CD4-positive, alpha-beta T cell treated with Interleukin-6 at 100 ng/mL for 8 hours (primary cell): ENCODE measurements at places on chromosomes 12 and 14.

DNA sequence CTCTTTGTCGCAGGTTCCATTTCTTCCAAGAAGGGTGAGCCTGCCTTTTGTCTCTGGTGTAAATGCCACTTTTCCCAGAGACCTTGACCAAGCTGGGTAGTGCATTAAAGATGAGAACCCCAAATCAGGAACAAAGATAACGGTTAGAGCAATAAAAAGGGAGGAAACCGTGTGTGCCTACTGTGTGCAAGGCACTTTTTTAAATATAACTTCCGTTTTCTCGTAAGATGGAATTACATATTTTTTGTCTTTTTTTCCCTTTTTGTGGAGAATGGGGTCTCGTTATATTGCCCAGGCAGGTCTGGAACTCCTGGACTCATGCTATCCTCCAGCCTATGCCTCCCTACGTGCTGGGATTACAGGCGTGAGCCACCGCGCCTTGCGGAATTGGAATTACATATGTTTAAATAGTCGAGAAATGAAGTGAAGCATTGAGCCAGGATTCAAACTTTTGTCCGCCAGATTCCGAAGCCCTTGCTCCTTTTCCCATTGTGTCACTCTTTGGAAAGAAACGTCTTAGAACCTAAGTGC is 506 bp upstream of the NABP2 start:
- no peak for DNase-seq

DNA sequence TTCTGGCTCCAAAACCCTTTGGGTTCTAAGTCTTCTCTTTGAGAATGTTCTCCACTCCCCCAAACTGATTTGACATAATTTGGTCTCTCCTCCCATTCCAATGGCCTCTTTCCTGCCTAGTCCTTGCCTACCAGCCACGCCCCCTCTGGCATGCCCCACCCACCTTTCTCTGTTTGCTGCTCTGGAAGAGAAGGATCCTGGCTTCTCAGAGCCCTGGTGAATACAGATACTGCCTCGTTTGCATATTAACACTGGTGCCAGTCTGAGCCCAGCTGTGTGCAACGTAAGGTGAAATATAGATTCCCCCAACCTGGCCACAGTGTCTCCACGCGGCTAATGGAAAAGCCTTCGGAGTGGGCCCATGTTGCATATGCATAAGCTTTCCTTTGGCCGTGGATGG is 79.7 kb downstream of the PAPOLA start:
- no peak for DNase-seq

GRCh38 chr12:83613586-83614110 is 926.9 kb downstream of the TMTC2 start:
- DNase-seq: no peak

DNA sequence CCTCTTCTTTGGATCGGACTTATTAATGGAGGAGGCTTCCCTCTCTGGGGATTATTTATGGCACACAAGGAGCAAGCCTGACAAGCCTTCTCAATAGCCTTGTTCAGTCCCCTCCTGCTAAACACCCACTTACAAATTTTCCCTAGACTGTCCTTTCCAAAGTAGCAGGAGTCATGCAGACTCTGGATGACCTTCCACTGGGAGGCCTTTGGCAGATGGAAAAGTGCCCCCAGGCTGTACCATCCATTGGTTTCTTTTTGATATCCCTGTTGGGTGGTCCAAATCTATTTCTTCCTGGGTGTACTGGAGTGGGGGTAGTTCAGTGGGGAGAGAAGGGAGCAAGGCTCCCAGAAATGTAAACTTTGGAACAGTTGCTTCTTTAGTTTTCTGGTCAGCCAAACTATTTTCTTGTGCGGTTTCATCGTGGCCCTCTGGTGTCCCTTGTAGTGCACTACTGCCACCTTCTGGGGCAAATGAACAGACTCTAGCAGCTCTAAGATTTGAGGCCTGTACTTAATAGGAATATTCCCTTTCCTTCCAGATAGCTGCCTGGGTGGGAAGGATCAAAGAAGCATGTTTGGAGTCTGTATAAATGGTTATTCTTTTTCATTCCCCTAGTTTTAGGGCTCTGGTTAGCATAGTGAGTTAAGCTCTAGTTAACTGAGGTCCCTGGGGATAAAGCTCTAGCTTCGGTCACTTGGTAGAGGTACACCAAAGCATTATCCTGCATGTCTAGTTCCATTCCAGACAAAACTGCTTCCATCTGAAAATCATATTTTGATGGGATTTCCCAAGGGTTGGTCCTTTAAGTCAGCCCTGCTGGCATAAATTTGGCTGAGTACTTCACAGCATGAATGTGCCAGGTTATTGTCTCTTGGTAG is 409.5 kb downstream of the SLC6A15 start:
- no peak for DNase-seq

- no peak for DNase-seq
Measured at GRCh38 chr12:76702946-76703345, 61.0 kb upstream of the ZDHHC17 start.

DNA sequence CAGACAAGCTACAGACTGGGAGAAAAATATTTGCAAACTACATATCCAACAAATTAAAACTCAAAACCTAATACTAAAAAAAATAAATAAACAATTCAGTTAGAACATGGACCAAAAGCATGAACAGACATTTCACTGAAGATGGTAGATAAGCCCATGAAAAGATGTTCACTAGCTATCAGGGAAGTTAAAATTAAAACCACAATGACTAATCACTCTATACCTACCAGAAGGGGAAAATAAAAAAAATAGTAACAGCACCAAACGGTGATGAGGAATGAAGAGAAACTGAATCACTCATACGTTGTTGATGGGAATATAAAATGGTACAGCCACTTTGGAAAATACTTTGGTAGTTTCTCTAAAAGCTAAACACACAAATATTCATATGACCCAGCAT is 31.1 kb upstream of the DHRS7 start:
- no peak for DNase-seq

DNA sequence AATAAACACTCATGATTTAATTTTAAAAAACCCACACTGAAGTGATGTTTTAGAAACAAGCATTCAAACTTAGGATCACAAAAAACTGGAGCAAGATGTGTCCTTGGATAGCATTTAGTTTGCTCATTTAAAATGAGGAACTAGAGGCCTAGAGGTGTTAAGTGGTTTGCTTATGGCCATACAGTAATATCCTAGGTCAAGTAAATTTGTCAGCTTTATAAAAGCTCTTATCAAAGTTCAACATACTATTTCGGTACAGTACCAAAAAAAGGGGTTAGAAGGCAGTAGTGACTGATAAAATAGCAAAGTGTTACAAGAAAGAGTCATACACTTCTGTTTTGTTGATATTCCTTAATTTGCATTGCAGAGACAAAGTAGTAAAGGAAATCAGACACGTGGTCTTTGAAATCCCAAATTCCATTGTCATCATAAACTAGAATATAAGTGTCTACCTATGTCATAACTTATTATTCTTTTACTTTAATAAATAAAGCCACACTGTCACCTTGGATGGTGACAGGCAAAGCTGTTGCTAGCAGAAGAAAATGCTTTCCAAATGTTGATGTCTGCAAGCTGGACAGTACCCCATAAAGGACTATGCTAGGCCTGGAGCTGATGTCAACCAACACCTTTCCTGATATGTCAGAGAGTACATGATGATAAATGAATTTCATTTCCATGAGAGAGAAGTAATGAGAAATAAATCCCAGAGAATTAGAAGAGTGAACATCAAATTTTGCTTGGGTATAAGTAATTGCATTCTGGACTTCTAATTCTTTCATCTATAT is 17.6 kb upstream of the SRP54 start:
- no peak for DNase-seq

GRCh38 chr14:24260026-24260779 is 2.8 kb downstream of the TGM1 start:
- DNase-seq: no peak

- DNase-seq: no peak
Measured at GRCh38 chr12:20248646-20249045, 119.7 kb upstream of the PDE3A start.

DNA sequence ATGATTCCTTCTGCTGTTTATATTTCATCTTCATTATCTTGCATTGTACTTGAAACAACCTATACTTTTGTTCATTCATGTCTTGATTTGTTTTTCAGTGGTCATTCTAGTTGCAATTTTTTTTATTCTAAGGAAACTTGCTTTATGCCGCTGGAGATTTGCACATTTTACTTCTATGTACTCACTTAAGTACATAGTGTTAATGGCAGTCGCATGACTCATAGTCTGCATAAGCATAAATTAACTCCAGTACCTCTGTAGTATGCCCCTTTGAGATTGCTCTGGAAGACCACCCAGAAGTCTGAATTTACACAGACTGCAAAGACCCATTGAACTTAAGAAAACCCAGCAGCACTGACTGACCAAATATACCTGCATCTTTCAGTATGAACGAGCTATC is 77.0 kb downstream of the MSRB3 start:
- no peak for DNase-seq

DNA sequence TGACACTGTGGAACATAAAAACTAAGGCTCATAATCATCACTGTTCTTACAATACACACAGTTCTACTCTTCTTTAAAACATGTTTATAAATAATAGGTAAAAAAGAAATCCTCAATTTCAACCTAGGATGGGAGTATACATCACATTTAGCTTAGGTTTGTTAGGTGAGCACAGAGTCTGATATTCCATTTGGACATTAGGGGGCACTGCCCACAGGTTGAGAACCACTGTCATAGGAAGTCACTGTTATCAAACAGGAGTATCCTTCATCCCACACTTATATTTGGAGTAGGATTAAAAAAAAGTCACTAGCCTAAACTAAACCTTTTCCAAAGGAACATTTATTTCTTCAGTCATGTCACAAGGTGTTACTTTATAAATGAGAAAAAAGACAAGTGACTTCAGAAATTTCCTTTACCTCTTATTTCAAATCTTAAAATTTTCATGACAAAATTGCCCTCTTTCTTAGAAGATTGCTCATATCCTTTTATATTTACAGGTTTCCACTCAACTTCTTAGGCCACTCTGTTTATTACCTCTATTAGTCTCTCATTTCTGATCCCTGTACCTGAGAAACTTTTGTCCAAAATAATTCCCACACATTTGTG is 240.6 kb downstream of the CPNE8 start:
- no peak for DNase-seq

DNA sequence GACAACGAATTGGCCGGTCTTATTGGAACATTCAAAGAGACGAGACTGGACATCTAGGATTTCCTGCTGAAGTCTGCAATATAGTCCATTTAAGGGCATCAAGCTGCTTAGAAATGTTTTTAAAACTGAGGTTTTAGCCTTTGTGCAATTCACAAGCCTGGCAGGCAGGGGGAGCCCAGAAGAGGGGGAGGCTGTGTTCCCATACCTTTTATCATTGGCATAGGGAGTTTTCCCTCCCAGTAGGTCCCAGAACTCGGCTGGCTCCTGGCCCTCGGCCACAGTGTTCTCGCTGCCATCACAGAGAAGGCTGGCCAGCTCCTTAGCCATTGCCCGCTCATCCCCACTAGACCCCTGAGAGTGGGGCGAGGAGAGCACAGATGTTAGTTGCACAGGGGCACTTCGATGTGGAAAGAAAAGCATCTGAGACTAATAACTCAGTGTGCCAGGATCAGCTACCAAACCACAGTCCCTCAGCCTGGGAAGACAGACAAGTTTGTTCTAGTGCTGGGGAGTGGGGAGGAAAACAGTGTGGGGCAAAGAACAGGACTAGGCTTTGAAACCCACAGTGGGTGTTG is 15.1 kb downstream of the AVIL start:
- DNase-seq: no peak

DNA sequence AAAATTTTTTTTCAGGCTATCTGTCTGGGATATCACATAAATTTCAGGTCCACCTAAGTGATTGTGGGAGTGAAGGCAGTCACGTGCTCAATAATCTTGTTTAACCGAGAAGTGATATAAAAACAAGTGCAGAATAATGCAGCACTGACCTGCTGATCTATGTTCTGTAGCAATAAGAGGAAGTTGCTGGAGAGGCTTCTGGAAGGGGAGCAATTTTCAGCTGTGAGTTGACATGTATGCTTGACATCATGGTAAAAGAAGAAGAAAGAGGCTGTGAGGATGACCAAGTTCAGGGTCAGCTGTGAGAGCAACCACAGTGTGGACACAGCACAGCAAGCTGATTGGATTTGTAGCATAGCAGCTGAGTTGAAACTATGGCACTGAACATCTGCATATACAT is 172.0 kb upstream of the PELI2 start:
- no peak for DNase-seq

DNA sequence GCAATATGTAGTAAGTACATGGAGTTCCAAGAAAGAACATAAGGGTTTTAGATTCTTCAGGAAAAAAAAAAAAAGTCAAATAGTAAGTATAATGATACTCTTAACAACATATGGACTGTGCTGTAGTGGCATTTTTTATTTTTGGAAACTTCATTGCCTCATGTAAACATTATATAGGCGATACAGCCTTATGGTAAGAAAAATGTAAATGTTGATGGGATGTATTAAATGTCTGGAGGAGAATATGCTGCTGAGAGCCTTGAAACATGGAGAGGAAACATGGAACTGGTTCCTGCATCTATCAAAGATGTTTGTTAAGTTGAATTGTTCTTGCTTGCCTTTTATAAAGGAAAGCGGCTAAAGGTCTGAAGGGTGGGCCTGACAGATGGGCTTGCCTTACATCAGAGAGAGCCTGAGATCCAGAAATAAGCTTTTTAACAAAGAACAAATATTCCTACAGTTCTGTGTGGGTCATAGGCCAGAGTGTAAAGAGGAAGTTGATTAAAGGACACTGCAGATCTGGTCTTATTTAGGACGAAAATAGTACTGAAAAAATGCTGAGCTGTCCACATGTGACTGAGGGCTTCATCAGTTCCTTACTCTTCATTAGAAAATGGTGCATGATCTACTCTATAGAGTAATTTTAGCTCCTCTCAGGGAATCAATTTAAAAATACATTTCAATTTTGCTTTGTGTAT is 448.1 kb upstream of the DCN start:
- DNase-seq: no peak
